Activated CD8-positive, alpha-beta memory T cell treated with anti-CD3 and anti-CD28 coated beads for 48 hours (primary cell): ENCODE measurements at places on chromosomes 12 and 14.

DNA sequence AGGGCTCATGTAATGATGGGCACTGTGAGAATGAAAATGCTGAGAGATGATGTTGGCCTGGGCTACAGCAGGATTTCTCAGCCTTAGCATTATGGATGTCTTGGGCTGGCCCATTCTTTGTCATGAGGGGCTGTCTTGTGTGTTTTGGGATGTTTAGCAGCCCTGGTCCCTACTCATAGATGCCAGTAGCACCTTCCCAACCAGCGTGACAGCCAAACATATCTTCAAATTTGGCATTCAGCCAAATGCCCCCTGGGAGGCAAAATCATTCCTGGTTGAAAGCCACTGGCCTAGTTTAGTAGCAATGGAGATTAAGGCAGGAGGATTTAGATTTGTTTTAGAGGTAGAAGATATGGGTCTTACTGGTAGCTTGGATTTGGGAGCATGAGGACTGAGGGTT lies 26.6 kb downstream of the UBE3B start:
- DNase-seq, result no peak

DNA sequence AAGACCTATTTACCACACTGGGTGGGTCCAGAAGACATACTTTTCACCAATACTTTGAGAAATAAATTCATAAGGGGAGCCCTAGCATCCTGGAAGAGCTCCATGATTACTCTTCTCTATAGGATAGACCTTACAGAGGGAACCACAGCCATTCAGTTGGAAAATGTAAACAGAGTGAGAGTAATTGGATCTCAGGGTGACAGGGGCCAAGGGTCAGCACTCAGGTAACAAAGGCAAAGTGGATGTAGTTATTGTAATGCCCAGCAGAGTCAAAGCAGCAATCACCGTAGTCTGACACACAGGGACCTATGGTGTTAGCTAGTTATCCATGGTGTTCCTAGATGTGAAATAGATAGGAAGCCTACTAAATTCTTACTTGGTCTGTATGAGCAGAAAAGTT lies 10.8 kb upstream of the GTF2A1 start:
- no peak for DNase-seq

DNA sequence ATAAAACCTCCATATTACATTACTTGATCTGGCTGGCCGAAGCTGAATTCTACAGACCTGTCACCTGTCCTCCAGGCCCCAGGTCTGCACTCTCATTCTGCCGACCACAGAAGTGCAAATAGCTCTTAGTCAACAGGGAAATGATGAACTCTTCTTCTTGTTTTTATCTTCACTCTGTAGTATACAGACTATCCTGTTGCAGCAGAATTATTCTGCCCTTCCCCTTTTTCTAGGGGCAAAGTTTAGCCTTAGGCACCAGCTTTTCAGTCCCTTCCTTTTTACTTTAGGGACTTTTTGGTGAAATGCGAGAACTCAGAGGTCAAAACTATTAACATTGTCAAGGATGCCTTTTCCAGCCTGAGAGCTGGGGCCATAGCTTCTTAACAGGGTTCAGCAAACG lies 229.6 kb upstream of the EGLN3 start:
- no peak for DNase-seq

DNA sequence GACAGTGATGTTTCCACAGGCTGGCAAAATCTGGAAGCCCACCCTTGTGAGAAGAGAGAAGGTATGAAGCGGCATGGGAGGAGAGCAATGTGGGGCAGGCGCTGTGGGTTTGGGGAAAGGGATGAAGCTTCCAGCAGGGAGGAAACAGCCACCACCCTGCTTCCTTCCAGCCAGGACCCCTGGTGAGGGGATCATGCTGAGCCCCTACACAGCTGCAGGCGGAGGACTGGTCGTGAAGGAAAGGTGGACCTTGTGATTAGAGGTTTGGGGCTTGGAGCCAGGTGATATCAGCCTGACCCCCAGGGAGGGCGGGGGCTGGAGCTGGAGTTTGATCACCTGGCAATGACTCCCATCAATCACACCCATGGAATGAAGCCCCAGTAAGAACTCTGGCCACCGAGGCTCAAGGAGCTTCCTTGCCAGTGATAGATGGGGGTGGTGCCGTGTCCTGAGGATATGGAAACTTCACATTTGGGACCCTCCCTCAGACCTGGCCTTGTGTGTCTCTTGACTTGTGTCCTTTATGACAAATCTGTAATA lies 48.6 kb downstream of the RIMBP2 start:
- no peak for DNase-seq

GRCh38 chr12:117060929-117061305 lies 38.3 kb downstream of the TESC start:
- no peak for DNase-seq

DNA sequence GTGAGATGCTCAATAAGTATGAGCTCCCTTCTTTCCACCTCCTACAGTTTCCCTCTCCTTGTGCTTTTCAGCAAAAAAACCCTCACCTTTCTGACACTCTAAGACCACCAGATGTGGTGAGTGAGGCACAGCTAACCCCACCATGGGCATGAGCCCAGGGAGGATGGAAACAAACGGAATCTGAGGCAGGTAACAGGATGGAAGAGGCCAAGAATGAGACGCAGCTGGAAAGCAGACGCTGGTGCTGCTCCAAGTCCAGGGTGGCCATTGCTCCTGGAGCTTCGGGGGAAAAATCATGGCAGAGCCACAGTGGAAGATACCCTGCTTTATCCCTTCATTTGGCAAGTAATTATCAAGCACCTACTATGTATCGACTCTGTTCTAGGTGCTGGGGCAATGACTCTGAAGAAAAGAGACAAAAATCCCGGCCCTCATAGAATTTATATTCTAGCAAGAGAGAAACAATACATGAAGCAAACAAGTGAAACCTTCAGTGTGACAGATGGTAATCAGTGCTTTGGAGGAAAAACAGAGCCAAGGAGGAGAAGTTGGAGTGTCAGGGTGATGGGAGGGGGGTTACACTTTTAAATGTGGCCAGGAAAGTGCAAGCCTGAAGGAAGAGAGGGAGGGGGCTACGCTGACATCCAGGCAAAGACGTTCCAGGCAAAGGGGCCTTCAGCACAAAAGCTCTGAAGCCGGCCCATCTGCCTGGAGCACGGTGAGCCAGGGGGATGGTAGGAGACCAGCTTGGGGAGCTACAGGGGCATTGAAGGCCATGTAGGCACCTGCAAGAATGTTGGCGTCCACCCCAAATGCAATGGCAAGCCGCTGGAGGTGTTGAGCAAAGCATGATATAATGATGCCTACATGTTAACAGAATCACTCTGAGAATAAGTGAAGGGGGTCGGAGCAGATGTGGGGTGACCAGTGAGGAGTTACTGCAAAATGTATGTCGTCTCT lies 154.2 kb downstream of the DPF3 start:
- no peak for DNase-seq

DNA sequence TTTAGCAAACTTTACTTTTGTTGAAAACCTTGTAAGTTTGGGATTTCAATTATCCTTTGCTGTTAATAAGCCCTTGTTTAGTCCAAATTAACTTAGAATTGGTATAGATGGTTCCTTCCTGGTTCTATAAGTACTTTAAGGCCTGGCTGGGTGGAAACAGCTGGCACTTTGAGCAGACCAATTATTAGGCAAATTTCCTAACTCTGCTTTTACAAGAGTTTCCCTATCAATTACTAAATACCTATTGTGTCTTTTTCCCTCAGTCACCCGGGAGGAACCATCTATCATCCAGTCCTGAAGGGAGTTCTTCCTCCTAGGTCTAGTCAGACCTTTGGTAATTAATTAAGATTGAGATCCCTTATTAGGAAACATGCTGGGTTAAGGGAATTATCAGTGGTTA lies 138.0 kb downstream of the SLC38A6 start:
- no peak for DNase-seq
